ENCODE measurements at places on chromosomes 1 and 21.

DNA sequence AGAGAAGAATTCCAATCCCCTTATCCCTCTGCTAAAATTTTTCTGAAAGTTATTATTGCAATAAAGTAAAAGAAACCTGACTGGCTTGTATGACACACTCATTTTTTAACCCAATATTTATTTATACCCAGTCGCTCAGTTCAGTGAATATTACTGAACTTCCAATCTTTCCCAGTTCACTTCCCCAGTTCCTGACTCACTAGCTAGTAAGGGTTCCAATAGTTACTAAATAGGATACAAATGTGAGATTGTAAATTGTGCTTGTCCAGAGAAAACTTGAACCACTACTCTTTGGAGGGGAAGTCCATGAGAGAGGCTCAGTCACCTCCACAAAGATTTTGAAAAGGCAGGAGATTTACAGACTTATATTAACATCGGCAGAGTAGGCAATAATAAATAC, 31.4 kb downstream of the PRDX6 start:
- DNase-seq: no peak

- no peak for DNase-seq
These were observed 42.3 kb downstream of the NVL start for GRCh38 chr1:224287714-224288113.

DNA sequence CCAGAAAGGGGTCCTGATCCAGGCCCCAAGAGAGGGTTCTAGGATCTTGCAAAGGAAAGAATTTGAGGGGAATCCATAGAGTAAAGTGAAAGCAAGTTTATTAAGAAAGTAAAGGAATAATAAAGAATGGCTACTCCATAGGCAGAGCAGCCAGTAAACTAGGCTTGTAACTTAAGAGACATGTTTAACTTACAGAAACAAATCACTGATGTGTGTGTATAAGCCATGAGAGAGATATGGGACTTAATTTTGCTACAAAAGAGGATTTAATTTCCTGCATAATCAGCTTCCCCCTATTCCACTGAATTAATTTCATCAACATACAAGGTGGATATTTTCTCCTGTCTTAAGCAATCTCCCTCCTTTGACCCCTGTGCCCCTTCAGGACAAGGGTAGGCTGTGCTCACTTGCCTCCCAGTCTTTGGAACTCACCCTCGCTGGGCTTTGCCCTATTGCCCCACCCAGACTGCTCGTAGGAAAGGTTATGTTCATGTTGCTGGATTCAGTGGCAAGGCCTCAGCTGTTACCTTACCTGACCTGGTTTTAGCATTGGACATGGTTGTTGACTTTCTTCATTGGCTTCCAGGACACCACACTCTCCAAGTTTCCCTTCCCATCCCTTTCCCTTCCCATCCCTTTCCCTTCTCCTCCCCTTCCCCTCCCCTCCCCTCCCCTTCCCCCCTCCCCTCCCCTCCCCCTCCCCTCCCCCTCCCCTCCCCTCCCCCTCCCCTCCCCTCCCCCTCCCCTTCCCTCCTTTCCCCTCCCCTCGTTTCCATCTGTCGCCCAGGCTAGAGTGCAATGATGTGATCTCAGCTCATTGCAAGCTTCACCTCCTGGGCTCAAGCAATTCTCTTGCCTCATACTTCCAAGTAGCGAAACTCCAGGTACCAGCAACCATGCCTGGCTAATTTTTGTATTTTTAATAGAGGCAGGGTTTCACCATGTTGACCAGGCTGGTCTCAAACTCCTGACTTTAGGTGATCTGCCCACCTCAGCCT, 44.6 kb downstream of the TBCE start:
- DNase-seq: no peak

- DNase-seq: no peak
These were observed 587 bp downstream of the SCNM1 start for GRCh38 chr1:151166505-151166956.

- no peak for DNase-seq
These were observed 6.1 kb upstream of the RABGAP1L start for GRCh38 chr1:174153085-174153824.

DNA sequence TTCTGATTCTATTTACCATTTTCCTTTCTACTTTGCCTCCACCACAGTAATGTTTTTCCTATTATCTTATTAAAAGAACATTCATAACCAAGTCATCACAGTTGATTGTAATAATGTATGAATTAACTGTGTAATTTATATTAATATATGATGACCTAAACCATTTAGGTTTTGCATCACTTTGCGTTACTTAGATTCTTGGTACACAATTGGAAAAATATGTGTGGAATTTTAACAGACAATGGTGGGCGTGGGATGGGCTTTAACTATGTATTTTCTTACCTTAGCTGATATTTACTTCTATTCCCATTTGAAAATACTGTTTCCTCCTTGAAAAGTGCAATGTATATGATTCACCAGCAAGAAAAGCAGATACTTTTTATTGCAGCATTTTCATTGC, 3.6 kb downstream of the KRTAP21-3 start:
- DNase-seq: no peak

DNA sequence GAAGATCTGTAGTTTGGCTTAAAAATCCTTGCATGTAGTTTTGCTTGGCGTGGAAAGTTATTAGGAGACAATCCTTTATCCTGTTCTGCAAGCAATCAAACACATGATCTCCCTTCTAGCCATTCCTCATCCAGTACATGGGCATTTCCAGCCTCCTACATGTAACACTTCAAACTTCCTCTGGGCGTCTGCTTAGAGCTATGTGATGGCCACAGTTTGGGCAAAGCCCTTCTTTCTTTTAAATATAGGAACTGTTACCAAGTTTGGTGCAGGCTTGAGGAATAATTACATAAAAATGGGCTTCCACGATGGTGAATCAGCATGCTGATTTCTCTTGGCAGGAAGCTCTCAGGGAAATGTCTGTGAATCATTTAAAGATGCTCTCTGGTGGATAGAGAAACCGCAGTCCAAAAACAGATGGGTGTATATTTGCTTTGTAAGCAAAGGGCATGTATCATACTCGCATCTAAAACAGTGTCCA, 176.9 kb upstream of the FMN2 start:
- DNase-seq: no peak

DNA sequence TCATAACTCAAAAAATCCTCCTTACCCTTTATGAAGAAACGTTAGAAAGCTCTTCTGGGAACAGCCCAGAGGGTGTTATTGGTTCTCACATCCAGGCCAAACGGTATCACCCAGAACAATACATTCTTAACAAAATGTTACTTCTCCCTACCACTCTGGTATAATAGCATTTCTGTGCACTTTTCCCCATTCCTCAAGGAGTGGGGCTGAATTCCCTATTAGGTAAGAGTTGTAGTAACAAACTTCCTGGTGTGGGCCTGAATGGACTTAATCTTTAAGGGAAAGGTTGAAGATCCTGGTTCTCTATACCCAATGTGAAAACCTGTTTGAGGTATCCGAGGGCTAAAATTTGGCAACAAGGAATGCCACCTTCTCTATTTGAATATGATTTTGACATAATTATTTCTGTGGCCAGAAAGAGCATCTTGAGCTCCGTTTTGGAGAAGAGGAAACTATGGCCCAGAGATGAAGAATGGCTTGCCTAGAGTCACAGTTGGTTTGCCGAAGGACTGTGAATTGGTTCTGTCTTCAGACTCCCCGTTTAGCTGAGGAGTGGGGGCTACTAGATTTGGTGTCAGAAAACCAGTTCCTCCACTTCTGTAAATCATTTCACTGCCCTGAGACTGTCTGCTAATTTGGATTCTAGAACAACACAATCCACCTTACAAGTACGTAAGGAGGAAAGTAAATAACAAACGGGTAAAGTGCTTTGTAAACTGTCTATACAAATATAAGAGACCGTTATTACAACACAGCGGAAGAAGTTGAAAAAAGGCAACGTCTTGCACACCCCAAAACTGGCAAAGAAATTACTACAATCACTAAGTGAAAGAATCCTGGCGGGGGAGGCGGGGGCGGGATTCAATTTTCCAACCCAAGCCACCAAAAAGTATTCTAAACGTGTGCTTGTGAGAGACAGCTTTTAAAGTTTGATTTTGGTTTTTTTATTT, 2.3 kb downstream of the ANP32E start:
- no peak for DNase-seq

DNA sequence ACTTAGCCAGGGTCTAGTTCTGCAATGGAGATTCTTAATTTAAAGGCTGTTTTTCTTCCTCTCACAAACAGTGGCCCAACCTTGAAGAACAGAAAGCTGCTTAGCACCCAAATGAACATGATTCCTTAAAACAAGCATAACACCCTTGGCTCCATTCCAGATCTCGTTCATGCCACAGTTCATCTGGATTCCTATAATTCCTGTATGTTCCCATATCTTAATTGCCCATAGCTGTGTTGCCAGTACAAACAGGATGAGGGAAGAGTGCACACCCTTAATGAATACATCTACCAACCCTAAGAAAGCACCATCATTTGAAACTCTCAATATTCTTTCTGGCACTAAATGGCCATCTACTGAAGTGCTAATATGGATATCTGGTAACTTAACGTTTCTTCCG, 45.5 kb downstream of the TGFB2 start:
- DNase-seq: no peak

- no peak for DNase-seq
These were observed 79.3 kb upstream of the LAMC2 start for GRCh38 chr1:183106746-183107145.

DNA sequence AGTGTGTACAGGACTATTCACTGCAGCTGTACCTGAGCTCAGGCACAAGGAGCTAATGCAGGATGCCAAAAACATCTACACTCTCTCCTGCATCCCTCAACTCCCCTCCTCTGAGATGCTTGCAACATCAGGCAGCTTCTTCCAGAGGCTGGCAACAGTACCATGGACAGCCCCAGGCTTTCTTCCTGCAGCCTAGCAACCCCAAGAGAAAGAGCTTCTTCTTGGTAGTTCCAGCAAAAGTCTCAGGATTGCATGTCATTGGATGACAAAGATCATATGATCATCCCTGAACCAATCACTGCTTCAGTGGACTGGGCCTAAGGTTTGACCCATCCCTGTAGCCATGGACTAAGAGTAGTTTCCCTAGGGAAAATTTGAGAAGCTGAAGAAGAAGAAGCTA, 46.7 kb downstream of the CAMK2N1 start:
- no peak for DNase-seq

DNA sequence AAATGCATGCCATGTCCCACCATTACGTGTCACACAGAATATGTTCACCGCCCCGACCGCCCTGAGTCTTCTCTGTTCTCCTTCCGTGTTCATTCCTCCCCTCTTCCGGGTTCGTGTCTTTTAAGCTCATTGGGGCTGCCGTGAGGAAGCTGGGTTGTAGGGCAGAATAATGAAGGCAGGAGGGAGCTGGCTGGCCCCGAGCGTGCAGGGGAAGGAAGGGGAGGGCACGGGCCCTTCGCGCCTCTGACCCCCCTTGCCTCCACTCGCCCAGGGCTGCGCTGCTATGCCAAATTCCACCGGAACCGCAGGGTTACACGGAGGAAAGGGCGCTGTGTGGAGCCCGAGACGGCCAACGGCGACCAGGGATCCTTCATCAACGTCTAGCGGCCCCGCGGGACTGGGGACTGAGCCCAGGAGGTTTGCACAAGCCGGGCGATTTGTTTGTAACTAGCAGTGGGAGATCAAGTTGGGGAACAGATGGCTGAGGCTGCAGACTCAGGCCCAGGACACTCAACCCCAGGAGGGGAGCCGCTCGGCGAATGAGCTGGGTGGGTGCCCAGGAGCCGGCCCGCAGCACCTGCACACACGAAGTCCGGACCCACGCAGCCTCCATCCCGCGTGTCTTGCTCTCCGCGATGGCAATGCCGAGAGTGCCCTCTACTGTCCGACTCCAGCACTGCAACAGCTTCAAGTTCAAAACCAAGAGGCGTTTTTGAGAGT, 16.5 kb upstream of the AGTRAP start:
- peak; percentile 66 for DNase-seq

DNA sequence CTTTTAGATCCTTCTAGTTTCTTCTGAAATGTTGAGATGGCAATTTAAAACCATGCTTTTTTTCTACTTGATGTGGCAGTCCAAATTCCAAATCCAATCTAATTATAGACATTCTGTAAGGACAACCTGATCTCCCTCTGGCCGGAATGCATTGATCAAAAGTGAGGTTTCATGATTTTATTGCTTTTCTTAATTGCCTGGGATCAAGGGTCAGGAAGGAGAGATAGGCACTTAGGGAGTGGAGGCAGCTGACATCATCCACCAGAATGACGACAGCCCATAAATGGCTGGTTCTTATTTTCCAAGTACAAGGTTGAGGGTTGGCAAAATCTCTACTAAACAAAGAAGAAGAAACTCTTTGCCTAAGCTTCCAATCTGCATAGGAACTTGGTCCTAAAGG, 46.4 kb upstream of the SCCPDH start:
- no peak for DNase-seq

GRCh38 chr1:209769171-209769904, 13.5 kb downstream of the TRAF3IP3 start:
- no peak for DNase-seq

DNA sequence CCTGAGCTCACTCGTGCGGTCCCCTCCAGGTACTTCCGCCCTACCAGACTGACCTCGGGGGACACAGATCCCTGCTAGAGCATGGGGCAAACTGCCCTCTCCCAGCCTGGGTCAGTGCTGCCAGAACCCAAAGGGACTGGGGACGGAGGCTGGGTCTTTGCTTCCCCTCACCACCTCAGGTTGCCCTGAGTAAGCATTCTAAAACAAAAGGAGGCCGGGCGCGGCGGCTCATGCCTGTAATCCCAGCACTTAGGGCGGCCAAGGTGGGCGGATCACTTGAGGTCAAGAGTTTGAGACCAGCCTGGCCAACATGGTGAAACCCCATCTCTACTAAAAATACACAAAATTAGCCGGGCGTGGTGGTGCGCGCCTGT, 108.4 kb downstream of the SPSB1 start:
- no peak for DNase-seq

DNA sequence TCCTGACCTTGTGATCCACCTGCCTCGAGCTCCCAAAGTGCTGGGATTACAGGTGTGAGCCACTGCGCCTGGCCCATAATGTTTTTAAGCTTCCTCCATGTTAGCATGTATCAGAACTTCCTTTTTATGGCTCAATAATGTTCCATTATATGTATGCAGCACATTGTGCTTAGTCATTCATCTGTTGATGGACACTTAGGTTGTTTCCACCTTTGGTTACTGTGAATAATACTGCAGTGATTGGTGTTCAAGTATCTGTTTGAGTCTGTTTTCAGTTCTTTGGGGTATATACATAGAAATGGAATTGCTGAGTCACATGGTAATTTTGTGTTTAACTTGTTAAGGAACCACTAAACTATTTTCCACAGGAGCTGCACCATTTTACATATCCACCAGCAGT, 17.7 kb downstream of the CMPK1 start:
- no peak for DNase-seq

DNA sequence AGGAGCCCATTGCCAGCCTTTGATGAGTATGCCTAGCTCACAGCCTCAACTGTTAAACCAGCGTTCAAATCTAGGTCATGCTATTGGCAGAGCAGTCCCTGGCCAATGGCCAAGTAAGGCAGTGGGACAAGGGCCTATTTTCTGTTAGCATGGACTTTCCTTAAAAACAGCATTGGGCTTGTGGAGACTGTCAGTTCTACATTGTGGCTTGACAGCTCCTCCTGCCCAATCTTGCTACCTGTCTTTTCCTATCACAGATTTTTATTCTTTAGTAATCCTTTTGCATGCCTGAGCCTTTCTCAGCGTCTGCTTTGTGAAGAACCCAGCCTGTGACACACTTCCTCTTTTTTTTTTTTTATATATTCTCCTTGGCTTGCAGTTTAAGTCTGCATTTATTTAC, 56.4 kb downstream of the DIP2A start:
- no peak for DNase-seq

GRCh38 chr1:226444901-226445300, 37.0 kb upstream of the PARP1 start:
- DNase-seq: no peak

Measured in NCI-H2227 treated with DMSO at 0.1 percent for 48 hours (cell line).